ENCODE measurements at places on chromosomes 4 and X. TPM values are rescaled to one million over a fixed set of nuclear protein-coding genes. Genes with fewer than 3 reads are reported as not detected.
A peak's percentile ranks its signal among the peaks of the same experiment; 100 is the strongest.

GRCh38 chrX:82998163-82998562, 509.9 kb upstream of the POU3F4 start:
- no peak overlapping the region for H3K27ac ChIP-seq
- no peaks in the 10 kb centered on the region for H3K36me3 ChIP-seq
- no peak overlapping the region for H3K4me3 ChIP-seq

DNA sequence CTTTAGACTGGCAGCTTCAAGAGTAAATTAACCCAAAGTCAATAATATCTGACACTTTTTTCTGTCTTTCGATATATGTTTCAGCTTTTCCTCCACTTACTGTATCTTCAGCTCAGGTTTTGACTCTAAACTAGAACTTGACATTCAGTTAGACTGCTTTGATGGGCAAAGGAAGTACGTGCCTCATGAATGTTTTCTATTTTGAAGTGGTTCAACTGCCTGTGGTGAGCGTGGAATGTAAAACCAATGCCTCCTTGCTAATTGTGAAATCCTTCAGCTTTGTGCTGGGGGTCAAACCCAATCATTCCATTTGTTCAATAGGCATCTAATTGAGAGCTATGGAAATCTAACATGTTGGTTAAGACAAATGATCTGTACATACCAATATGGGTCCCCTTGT, 857.0 kb upstream of the HTR2C start:
- no peaks in the 10 kb centered on the region for H3K4me1 ChIP-seq
- no peak for DNase-seq
- no peak overlapping the region for H3K27ac ChIP-seq
- H3K36me3 ChIP-seq, result no peaks in the 10 kb centered on the region

DNA sequence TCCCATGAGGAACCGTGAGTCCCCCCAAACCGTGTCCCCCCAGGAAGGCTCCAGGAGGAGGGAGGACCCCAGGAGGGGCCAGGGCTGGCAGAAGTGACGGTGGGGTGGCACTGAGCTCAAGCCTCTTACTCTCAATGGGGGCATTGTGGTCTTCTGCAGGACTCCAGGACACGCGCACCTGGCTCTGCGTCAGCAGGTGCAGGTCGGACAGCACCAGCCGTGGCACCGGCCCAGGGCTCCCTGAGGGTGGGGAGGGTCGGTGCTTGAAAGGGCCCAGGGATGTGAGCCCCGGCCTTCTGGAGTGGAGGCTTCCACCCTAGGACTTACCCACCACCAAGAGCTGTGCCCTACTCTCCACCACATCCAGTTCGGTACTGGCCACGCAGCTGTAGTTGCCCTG, 18.3 kb downstream of the L1CAM start:
- H3K27ac ChIP-seq, result no peak overlapping the region
- no peaks in the 10 kb centered on the region for H3K4me1 ChIP-seq
- peaks cover 2% of the 10 kb centered on the region for H3K27me3 ChIP-seq
- DNase-seq, result no peak
- no peaks in the 10 kb centered on the region for H3K36me3 ChIP-seq

GRCh38 chrX:78957049-78957767, 12.0 kb downstream of the P2RY10 start:
- H3K4me3 ChIP-seq, result peak overlapping the region; percentile 49
- peaks cover 34% of the 10 kb centered on the region for H3K36me3 ChIP-seq
- H3K27me3 ChIP-seq, result no peaks in the 10 kb centered on the region
- no peak for DNase-seq
- peaks cover 28% of the 10 kb centered on the region for H3K4me1 ChIP-seq
- H3K27ac ChIP-seq, result peak overlapping the region; percentile 86

GRCh38 chr4:141933978-141934377, 297.6 kb downstream of the IL15 start:
- H3K27me3 ChIP-seq, result no peaks in the 10 kb centered on the region
- DNase-seq, result no peak
- no peaks in the 10 kb centered on the region for H3K36me3 ChIP-seq
- no peak overlapping the region for H3K27ac ChIP-seq

DNA sequence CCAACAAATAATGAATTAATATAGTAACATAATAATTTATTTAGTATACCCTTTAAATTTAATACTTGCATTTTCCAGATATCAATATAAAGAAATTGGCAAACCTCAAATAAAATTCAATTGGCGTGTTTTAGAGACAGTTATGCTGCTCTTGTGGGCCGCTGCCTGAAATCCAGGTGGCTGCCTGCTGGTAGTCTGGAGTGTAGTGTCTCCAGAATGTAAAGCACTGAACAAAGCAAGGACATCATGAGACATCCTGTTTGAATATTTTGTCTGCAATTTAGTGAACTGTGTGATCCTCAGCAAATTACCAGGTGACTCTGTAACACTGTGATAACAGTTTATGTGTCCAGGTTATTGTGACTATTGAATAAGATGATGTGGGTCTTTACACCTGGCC, 29.9 kb downstream of the ZFP42 start:
- H3K4me1 ChIP-seq, result no peaks in the 10 kb centered on the region
- DNase-seq, result no peak
- H3K27ac ChIP-seq, result no peak overlapping the region
- no peaks in the 10 kb centered on the region for H3K36me3 ChIP-seq
- no peaks in the 10 kb centered on the region for H3K27me3 ChIP-seq

- H3K4me1 ChIP-seq, result no peaks in the 10 kb centered on the region
- no peaks in the 10 kb centered on the region for H3K27me3 ChIP-seq
- H3K4me3 ChIP-seq, result peak overlapping the region; percentile 99
- H3K27ac ChIP-seq, result peak overlapping the region; percentile 96
Observed at GRCh38 chr4:105145156-105145902, 1.3 kb upstream of the TET2 start.

- no peak overlapping the region for H3K27ac ChIP-seq
- H3K4me3 ChIP-seq, result no peak overlapping the region
- H3K4me1 ChIP-seq, result no peaks in the 10 kb centered on the region
- no peak for DNase-seq
Observed at GRCh38 chr4:77631276-77631675, 25.7 kb downstream of the CXCL13 start.

GRCh38 chrX:40663880-40664630, 16.7 kb upstream of the CXorf38 start:
- no peak for DNase-seq
- H3K27ac ChIP-seq, result no peak overlapping the region
- peaks cover 22% of the 10 kb centered on the region for H3K36me3 ChIP-seq

DNA sequence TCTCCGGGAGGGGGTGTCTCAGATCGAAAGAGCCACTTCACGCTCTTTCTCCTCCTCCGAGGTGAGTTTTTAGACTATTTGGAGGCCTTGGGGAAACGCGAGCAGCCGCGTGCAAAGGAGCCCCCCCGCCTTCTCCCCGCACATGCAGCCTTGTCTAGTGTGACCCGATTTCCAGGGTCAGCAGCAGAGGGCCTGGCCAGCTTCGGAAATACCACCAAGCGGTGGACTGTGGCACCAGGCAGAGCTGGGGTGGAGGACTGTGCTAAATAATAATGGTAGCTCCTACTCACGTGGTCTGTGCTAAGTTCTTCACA, 79.3 kb upstream of the BCOR start:
- no peak for DNase-seq
- peak overlapping the region; percentile 96 for H3K27ac ChIP-seq
- no peaks in the 10 kb centered on the region for H3K27me3 ChIP-seq
- H3K4me3 ChIP-seq, result peak overlapping the region; percentile 63
- H3K36me3 ChIP-seq, result no peaks in the 10 kb centered on the region

DNA sequence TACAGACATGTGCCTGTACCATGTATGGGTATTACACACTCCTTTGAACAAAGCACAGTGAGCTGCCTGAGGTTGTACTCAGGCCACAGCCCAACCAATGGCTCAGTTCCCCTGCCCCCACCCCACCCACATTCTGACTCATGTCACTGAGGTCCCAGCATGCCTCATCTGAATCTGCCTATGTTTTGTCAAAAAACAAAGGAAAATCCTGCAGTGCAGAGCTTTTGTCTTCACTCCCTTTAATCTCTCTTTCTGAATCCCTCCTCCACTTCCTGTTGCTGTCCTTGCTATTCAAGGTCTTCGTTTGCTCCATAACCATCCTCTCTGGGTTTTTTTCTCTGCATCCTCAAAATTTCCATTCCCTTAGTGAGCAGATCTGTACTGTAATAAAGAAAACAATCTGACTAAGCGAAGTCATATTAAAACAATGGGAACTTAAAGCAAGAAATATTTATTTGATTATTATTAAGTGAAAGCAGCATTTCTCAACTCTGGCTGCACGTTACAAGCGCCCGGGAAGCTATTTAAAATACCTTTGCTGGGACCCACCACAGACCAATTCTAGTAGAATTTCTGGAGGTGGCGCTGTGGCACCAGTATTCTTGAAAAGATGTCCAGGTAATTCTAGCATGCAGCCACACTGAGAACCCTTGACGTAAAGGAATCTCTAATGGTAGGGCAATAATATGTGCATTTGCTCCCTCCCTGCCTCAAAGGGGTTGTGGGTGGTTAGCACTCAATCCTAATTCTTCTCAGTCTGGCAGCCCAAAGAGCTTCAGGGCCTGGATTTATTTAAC, 8.7 kb downstream of the GUCY2F start:
- H3K27me3 ChIP-seq, result no peaks in the 10 kb centered on the region
- H3K4me1 ChIP-seq, result no peaks in the 10 kb centered on the region
- DNase-seq, result no peak
- H3K27ac ChIP-seq, result no peak overlapping the region
- H3K4me3 ChIP-seq, result no peak overlapping the region
- H3K36me3 ChIP-seq, result no peaks in the 10 kb centered on the region

DNA sequence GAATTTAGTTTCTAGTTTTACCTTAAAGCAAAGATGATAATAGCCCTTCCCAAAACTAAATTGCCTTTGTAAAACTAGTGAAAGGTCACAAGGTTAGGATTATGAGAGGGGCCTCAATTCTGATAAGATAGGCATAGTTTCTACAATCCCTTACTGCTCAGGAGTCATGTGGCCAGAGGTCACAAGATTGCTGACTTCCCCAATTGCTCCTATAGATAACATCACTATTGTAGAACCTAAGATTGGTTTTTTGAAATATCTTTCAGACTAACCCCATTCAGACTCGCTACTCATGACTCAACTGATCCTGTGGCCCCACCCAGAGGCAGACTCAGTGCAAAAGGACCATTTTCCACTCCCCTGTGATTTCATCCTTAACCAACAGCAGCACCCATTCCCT, 70.3 kb downstream of the SCD5 start:
- no peak overlapping the region for H3K4me3 ChIP-seq
- no peak overlapping the region for H3K27ac ChIP-seq
- no peaks in the 10 kb centered on the region for H3K27me3 ChIP-seq
- no peaks in the 10 kb centered on the region for H3K4me1 ChIP-seq

DNA sequence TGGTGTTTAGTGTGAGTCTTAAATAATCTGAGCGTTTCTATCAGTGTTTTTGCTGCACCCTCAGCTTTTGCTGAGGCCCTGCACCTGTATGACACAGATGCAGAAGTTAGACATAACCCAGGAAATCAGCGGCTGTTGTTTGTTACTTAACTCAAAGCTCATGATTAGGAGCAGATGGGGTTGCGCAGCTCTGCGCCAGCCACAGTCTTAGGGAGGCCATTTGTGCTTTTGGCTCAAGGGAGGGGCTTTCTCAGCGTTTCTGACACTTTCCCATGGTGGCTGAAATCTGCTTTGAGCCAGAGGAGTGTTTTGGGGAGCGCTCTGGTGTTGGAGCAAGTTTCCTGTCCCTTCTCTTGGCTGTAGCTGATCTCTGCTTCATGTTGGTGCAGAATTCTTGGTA, 433.8 kb downstream of the NAF1 start:
- H3K4me3 ChIP-seq, result no peak overlapping the region
- no peak for DNase-seq
- no peaks in the 10 kb centered on the region for H3K36me3 ChIP-seq
- H3K27me3 ChIP-seq, result no peaks in the 10 kb centered on the region

DNA sequence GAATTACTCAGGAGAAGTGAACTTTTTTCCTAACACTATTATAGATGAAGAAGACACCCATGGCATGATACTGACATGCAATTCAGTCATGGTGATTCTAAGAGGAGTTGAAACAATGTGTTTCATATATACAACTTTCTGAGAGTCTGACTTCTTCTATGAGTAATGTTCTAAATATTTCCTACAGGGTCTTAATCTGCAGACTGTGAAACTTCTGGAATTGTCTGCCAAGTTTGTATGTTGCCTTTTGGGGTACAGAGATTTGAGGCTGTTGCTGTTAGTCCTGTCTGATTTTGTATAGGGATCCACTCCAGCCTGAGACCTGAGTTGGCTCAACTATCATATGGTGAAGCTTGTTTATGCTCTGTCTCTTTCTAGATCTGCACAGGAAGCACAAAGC, 160.6 kb upstream of the GATB start:
- no peak for DNase-seq
- no peaks in the 10 kb centered on the region for H3K4me1 ChIP-seq
- no peaks in the 10 kb centered on the region for H3K27me3 ChIP-seq
- H3K4me3 ChIP-seq, result no peak overlapping the region
- H3K27ac ChIP-seq, result no peak overlapping the region

Gene CYBB
- total RNA-seq, result 30.2 TPM

Gene PASD1
- not detected for total RNA-seq

Gene PLAC1
- total RNA-seq, result not detected

Gene HGFAC
- not detected for total RNA-seq

Gene CYSLTR1
- total RNA-seq, result 22.1 TPM

Gene L1CAM
- 0.24 TPM for total RNA-seq
